GM23338 (cell line): ENCODE measurements at places on chromosomes 1 and 21. TPM values are rescaled to one million over a fixed set of nuclear protein-coding genes. Genes with fewer than 3 reads are reported as not detected.

- no peak overlapping the region for H3K4me3 ChIP-seq
- H3K36me3 ChIP-seq = no peaks in the 10 kb centered on the region
- H3K4me1 ChIP-seq = no peaks in the 10 kb centered on the region
- DNase-seq = no peak
These were observed 93.9 kb upstream of the PALMD start for GRCh38 chr1:99551812-99552614.

GRCh38 chr1:11611638-11612327 lies 42.4 kb downstream of the FBXO2 start:
- DNase-seq = peak; percentile 35
- H3K27me3 ChIP-seq = no peaks in the 10 kb centered on the region
- H3K4me1 ChIP-seq = no peaks in the 10 kb centered on the region

Gene MTARC1
- total RNA-seq = 29.7 and 33.9 TPM in 2 replicates

GRCh38 chr21:45248301-45248892 lies 39.3 kb downstream of the POFUT2 start:
- no peak overlapping the region for H3K4me3 ChIP-seq
- H3K27ac ChIP-seq = no peak overlapping the region
- DNase-seq = no peak
- H3K4me1 ChIP-seq = no peaks in the 10 kb centered on the region
- H3K27me3 ChIP-seq = no peaks in the 10 kb centered on the region

Gene SLFNL1
- 0.14 TPM in 1 of 2 replicates, not detected in the other for total RNA-seq

Gene SPOCD1
- total RNA-seq = 1.3 and 2.9 TPM in 2 replicates

Gene UROD
- total RNA-seq = 82.4 and 90.9 TPM in 2 replicates

GRCh38 chr1:47590523-47591225 lies 152.8 kb downstream of the FOXD2 start:
- H3K27me3 ChIP-seq = peaks cover 41% of the 10 kb centered on the region
- H3K36me3 ChIP-seq = no peaks in the 10 kb centered on the region
- H3K4me3 ChIP-seq = no peak overlapping the region
- no peak overlapping the region for H3K27ac ChIP-seq
- no peak for DNase-seq
- peaks cover 4% of the 10 kb centered on the region; the same call in 1 of the 2 replicates for H3K4me1 ChIP-seq
